ENCODE measurements at places on chromosomes 7 and 10.

GRCh38 chr10:30412901-30413300, 21.1 kb upstream of the MAP3K8 start:
- no peak for DNase-seq

DNA sequence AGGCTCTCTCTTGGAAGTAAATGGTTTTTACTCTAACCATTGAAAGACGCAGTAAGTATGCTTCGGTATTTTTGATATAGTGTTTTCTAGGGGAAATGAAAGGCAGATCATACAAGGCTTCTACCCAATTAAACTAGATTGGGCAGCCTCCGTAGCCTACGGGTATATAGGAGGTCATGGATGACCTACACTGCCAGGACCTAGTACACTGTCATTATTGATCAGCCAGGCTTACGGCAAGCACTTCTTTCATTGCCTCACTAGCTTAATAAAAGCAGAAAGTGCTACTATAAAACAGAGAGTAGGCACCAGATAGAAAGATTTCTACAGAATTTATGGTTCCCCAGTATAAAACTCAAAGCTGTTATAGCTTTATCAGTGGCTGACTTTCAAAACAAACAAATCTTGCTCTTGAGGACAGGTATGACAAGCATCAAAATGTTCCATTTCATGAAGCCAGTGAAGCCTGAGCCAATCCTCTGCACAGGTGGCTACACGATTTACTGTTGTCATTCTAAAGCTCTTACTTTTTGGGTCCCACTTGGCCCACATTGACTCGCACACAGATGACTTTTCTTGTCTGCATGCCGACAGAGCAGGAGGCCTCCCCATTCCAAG, 358.1 kb downstream of the THSD7A start:
- DNase-seq = no peak

DNA sequence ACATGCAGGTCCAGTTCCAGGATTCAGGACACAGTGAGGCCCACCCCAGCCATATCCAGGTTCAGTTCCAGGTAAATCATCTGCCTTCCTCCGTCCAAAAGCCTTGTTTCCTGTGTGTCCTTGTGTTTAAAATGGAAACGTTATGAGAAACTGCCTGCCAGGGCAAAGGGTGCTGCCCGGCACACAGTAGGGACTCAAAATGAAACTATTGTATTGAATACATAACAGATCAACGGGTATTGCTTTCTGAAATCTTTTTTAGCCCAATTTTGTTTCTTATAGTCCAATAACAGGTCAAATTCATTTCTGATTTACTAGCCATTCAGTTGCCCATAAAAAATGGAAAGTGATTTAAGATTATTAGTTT, 115.5 kb downstream of the EGFR start:
- no peak for DNase-seq

- DNase-seq = no peak
Observed at GRCh38 chr10:61662794-61663259, at the start of gene CABCOCO1. TSS of gene CABCOCO1 (plus strand) at chr10:61662929. CDS start at chr10:61662973, 44 bp downstream.

- DNase-seq = no peak
Observed at GRCh38 chr10:70223728-70224127, 9.5 kb downstream of the PPA1 start.

- DNase-seq = no peak
Observed at GRCh38 chr7:35670856-35671569, 23.9 kb downstream of the HERPUD2 start.

- no peak for DNase-seq
Observed at GRCh38 chr10:110399106-110399964, 94.6 kb upstream of the SMNDC1 start.

- DNase-seq = no peak
Observed at GRCh38 chr7:112996331-112996871, 90.2 kb downstream of the GPR85 start.

DNA sequence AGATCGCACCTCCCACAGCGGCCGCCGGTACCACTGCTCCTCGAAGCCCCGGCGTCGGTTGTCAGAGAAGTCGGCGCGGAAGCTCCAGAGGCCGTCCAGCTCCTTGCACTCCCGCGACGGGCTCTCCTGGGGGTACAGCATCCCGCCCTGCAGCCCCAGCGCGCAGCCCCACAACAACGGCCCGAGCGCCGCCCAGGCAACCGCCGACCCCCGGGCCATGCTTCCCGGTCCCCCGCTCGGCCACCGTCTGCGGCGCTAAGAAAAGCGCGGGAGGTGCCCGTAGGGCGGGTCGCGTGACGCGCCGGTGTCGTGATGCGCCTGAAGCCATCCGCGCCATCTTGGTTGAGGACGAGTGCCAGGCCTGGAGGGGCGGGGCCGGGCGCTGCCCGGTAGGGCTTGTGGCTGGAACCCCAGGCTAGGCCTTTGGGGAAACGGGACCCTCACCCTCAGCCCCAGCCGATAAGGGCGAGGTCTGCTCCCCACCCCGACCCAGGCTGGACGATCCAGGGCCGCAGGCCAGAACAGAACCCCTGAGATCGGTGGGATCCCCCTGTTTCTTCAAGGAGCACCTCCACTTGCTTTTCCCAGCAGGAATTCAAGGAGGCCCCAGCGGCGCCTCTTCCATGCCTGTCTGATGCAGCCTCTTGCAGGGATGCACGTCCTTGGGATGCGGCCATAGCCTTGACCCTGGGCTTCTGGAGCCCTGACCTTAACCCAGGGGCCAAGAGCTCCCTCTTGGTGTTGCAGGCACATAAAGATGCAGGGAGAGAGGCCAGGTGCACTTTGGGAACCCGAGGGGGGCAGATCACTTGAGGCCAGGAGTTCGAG, at the start of gene GUSB:
Gene GUSB (minus strand): TSS at position 249 of the 828 bp plus-strand sequence. CDS start 30 bp downstream, at position 219.
- peak; percentile 76 for DNase-seq

- DNase-seq = no peak
Observed at GRCh38 chr10:101644002-101644401, 51.0 kb downstream of the FBXW4 start.

GRCh38 chr10:86642499-86642898, 11.8 kb upstream of the OPN4 start:
- DNase-seq = no peak

- no peak for DNase-seq
Observed at GRCh38 chr7:95584769-95585425, 11.4 kb downstream of the PDK4 start.

- DNase-seq = no peak
Observed at GRCh38 chr10:72184156-72184555, 31.7 kb upstream of the ANAPC16 start.

DNA sequence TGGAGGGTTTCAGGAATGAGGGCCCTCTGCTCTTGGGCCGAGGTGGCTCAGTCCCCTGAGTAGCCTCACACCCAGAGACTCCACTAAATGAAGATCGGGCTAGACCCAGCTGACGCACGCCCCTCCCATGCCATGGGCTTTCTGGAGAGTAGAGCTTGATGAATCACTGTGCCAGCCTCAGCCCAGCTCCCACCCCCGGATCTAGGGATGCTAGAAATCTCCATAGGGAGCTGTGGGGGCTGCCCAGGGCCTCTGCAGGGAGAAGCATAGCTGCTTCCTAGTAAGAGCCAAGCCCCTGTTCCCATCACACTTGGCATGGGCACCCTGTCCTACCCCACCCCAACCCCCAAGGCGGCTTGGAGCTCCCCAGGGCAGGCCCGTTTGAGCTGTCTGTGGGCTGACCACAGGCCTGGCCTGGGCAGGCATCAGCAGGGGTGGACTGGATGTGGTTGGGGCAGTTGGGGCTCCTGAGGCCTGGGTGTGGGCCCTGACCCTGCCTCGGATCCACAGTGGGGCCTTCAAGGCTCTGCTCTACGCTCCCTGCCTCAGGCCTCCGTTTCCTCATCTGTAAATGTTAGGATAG, 121.2 kb downstream of the ZMIZ1 start:
- no peak for DNase-seq

GRCh38 chr7:42272793-42273665, 36.0 kb upstream of the GLI3 start:
- no peak for DNase-seq

- DNase-seq = no peak
Observed at GRCh38 chr10:11093771-11094736, 76.4 kb downstream of the CELF2 start.

DNA sequence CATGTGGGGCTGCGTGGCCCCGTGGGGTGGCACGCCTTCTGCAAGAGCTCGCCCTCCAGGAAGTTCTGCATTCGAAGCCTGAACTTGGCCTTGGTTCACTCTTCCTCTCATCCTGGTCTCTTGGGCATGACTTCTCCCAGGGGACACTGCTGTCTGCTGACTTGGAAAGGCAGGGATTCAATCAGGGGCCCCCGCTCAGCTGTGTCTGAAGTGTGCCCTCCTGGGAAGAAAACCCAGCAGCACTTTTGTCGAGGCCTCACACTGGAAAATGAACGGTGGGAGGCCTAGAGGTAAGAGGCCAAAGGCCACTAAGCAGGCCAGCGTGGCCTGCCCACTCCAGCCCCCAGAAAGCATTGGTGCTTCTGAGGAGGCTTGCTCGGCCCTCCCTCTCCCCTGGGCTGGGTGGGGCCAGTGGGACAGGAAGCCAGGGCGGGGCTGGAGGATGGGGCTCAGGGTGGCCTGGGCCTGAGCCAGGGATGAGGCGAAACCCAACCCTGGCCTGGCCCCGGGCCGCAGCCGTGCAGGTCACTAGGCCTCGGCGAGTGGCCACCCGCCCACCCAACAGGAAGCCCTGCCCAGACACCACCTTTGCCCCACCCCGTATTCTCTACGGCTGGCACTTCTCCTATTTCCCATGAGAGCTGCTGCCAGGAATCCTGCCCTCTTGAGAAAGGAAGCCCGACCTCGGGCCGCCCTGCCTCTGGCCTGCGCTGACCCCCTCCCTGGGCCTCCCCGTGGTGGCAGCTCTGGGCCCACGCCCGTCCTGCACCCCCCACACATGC, 81.1 kb downstream of the ZMIZ1 start:
- DNase-seq = no peak

GRCh38 chr10:69437321-69438259, 13.7 kb upstream of the TSPAN15 start:
- DNase-seq = no peak

DNA sequence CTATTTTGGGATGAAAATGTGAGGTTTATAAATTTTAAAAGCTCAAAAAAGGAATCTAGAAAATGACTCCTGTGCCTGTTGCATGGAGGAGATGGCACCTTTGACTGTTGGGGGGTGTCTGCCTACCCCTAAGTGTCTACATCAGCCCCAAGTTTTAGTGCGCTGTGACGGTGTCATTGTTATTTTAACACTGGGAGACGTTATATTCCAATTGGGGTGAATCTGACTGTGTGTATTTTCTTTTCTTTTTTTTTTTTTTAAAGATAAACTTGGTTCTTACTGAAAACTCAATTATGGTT, 517 bp downstream of the SRGN start:
- no peak for DNase-seq

GRCh38 chr7:152974577-152974976, 215.0 kb downstream of the ACTR3B start:
- no peak for DNase-seq

DNA sequence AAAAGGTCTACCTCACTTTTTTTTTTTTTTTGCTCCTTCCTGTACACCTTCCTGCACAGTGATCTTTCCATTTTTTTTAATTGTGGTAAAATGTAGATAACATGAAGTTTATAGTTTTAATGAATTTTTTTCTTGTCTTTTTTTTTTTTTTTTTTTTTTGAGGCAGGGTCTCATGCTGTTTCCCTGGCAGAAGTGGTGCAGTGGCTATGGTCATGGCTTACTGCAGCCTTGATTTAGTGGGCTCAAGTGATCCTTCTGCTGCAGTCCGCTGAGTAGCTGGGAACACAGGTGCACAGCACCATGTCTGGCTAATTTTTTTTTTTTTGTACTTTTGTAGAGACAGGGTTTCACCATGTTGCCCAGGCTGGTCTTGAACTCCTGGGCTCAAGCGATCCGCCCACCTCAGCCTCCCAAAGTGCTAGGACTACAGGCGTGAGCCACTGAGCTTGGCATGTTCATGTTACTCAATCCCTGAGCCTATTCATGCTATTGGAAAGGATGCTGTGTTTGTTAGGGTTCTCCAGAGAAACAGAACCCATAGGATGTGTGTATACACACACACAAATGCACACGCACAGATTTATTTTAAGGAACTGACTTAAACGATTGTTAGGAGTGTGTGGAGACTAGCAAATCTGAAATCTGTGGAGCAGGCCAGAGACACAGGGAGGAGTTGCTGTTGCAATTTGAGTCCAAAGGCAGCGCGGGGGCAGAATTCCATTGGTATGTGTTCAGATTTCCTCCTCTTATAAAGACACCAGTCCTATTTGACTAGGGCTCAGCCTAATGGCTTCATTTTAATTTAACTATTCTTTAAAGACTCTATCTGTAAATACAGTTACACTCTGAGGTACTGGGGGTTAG, 29.1 kb downstream of the GALNT11 start:
- no peak for DNase-seq

DNA sequence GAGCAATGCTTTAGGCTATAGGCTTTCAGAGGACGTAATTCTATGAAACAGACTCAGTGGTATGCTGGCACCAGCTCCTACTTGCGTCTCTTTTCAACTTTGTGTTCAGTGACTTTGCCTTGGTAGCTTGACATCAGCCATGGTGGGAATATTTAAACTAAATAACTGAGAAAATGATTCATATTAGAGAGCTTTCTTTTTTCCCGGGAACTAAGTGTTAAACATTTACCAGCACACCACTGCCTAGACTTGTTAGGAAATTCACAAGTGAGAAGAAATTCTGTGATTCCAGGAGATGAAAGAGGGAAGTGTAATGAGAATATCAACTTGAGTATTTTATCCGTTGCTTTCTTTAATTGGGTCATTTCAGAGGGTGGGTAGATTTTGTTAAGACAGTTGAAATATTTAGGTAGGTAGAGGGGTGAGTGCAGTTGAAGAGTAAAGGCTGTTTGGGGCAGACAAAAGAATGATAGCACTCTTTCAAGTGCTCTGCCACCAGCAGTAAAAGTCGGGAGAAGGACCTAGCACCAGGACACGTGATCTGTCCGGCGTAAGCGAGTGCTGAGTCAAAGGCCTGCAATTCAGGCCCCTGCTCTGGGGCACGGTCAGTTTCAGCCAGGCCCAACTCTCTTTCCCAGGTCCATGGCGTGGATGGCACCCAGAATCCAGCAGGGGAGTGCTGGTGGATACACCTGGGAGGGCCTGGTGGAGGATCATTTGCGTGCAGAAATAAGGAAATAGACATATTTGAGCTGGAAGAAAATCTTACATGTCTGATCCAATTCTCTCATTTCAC, 206.3 kb downstream of the SNX10 start:
- DNase-seq = no peak

- no peak for DNase-seq
Observed at GRCh38 chr7:7639847-7640220, 718 bp upstream of the UMAD1 start.

GRCh38 chr10:31602541-31603234, 283.7 kb downstream of the ZEB1 start:
- no peak for DNase-seq
